ENCODE measurements at places on chromosomes 12 and 14. TPM values are rescaled to one million over a fixed set of nuclear protein-coding genes. Genes with fewer than 3 reads are reported as not detected.

The PRKD1 gene
- total RNA-seq = 12.4 TPM

The MYO1H gene
- total RNA-seq = not detected

The ALDH6A1 gene
- 57.3 TPM for total RNA-seq

The NACA gene
- 1,171 TPM for total RNA-seq
